ENCODE measurements at places on chromosomes 6 and 20.

GRCh38 chr6:166737261-166737660, 110.2 kb upstream of the RPS6KA2 start:
- no peak for DNase-seq

- DNase-seq, result no peak
These were observed 9.7 kb upstream of the CD83 start for GRCh38 chr6:14107711-14108494.

DNA sequence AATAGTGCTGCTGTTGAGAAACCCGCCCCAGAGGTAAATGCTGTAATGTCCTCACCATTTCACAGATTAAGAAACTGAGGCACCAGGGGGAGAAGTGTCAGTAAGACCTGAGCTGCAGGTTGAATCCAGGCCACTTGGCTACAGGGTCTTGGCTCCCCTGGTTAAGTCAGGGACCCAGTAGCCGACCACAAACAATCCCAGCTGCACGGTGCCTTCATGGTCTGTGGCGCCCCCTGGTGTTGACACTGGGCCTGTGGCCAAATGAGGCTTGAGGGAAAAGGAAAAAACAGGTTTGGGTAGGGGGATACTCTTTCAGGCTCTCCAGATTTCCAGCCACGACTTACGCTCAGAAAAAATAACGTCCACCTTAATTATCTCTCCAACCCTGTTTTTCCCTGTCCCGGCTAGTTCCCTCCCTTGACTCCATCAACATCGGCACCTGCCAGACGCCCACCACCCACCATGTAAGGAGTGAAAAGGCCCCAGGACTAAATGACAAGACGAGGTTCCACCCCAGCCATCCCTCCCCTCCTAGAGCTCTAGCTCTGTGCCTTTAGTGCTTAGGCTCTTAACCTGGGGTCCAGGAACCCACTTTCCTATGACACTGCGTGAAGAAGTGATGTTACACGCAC, 47.7 kb upstream of the POLR1H start:
- no peak for DNase-seq

DNA sequence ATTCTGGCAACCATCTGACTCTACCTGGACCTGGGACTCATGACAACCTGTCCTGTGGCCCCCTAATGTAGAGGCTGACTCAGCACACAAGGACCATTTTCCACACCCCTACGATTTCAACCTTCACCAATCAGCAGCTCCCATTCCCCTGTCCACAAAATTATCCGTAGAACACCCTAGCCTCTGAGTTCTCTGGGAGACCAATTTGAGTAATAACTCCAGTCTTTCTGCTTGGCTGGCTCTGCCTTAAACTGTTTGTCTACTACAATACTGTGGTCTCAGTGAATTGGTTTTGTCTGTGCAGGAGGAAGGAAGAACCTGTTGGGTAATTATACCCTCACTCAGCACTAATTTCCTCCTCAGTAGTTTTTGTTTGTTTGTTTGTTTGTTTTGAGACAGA, 99.3 kb upstream of the MRPS10 start:
- no peak for DNase-seq

DNA sequence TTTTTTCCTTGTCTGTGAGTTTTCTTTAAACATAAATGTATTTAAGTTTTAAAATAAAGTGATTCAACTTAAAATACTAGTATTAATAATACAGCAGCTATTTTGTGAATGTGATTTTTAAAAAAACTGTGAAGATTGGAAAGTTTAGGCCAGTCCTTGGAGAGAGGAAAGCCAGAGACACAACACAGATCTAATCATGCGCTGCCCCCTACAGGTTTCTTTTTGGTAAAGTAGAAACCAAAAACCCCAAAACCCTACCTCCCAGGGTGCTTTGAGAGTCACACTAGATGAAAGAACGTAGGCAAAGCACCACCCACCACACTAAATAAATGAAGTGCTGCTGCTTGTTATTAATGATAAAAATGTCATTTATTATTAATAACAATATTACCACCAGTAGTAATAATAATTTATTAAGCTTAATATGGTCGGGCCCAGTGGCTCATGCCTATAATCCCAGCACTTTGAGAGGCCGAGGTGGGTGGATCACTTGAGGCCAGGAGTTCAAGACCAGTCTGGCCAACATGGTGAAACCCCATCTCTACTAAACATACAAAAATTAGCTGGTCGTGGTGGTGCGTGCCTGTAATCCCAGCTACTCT, 33.7 kb downstream of the SLC9A8 start:
- DNase-seq, result peak; percentile 4

DNA sequence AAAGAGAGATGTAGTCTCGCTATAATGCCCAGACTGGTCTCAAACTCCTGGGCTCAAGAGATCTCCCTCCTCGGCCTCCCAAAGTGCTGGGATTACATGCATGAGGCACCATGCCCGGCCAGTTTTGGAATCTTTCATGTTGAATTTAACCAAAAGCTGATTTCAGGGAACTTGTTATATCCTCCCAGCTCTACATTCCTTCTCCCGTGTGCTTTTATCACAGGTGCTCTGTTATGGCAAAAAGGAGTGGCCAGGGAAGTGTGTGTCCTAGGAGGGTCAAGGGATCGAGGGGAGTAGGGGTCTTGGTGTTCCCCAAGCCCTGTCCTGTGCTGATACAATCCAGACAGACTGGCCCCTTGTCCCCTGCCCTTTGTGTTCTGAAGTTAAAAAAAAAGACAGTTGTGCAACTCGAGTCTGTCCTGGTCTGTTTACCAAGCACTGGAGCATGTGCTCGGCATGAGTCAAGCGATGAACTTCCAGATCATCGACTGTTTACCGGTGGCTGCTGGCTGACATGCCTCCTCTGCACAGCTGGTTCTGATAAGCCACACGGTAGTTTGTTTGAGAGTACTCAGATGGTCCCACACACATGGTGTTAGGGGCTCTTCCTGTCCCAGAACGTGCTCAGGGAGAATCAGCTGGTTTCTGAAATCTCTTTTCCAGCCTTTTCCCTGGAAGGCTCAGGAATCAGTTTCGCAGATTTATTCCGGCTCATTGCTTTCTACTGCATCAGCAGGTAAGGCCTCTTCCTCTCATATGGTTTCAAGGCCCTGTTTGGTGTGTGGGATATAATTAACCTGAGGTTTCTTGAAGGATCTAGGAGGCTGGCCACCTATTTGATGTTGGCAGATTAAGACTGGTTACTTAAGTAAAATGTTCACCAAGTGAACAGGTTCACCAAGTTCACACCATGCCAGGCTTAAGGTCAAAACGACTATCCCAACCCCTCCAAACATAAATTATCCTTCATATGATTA, 52.6 kb upstream of the NAA20 start:
- no peak for DNase-seq

DNA sequence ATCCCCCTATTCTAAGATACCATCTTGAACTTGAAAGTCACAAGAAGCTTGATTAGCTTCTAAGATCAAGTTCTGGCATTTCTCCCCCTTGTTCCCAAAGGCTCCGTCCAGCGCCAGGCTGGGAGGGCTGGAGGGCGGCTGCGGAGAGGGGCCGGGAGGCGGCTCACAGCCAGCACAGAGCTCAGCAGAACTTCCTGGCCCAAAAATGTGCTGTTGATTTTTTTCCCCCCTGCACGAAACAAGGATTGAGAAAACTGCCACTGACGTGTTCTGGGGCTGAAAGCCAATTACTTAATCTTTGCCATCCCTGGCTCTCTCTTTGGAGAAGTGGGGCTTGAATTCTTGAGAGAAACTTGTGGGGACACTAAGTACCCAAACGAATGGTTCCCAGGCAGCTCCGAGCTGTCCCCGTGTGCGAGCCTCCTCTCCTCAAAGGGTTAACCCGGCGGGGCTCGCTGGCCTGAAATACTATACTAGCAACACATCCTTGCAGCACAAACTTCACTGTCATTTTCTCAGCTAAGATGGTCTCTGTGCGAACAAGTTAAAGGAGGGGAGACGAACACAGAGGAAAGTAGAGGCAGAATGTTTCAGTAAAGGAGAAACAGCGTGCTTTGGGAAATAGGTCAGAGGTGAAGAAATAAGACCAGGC, 452 bp downstream of the TRAF3IP2 start:
- peak; percentile 17 for DNase-seq

DNA sequence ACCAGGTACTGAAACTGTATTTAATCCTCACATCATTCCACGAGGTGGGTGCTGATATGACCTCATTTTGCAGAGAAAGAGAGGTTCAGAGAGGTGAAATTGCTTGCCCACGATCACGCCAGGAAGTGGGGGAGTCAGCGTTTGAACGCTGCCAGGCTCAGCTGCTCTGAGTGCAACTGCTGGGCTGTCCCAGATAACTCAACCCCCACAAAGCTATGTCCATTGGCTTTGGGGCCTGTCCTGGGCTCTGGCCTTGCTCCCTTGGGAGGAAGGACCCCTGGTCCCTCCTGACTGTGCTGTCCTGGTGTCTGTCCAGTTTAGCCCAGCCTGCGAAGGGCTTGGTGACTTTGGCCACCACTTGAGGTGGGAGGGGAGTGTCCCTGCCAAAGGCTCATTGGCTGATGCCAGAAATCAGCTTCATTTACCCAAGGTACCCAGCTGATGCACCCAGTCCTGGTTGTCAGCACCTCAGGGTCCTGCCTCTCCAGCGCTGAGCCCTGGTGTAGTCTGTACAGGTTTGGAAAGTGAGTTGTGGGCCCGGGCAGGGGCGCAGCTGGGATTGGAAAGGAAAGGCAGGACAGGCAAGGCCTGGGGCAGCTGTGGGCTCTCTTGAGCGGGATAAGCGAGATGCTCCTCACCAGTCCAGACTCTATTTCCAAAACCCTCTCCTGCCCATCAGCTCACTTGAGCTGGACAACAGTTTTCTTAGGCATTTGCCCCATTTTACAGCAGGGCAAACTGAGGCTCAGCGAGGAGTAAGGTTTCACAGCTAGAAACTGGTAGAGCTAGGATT, 38.5 kb downstream of the SUN5 start:
- no peak for DNase-seq

- DNase-seq, result no peak
These were observed 36.9 kb upstream of the PLCB4 start for GRCh38 chr20:9031991-9032390.

DNA sequence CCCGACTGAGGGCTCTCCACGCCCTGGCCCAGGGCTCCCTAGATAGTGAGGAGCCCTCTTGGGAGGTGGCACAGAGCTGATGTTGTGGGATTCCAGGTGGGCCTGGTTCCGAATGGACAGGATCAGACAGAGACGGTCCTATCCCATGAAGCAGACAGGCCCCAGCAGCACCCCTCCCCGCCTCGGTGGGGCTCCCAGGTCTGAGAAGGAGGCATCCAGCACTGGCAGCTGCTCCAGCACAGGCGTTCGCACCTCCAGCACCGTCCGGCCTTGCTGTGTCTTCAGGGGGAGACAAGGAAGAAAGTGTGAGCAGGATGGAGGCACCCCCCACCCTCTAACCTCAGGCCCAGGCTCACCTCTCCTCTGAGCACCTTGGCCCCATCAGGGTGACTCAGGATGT, 28.7 kb downstream of the COL11A2 start:
- no peak for DNase-seq

DNA sequence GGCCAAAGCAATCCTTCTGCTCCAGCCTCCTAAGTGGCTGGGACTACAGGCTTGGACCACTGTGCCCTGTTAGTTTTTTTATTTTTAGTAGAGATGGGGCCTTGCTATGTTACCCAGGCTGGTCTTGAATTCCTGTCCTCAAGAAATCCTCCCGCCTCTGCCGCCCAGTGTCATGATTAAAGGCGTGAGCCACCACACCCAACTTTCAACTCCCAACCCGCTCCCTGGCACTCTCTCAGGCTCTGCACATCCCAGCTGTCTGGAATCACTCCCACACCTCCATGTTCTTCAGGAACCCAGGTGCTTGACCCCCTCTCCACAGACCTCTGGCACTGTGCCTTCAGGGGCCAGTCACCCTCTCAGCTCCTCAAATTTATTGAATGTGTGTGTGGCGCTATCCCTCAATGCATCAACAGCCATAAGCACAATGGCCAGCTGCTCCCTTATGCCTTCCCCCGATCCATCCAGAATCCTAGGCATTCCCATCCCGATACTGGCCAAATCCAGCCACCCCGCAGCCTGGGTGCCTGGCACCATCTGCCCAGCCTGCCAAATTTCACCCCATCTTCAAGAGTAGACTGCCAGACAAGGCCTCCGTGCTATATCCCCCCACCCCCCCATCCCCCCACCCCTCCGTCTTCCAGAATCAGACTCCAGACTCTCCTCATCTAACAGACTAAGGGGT, 647 bp upstream of the POU5F1 start:
- no peak for DNase-seq

- no peak for DNase-seq
These were observed 540.7 kb upstream of the BTBD3 start for GRCh38 chr20:11376998-11377397.

DNA sequence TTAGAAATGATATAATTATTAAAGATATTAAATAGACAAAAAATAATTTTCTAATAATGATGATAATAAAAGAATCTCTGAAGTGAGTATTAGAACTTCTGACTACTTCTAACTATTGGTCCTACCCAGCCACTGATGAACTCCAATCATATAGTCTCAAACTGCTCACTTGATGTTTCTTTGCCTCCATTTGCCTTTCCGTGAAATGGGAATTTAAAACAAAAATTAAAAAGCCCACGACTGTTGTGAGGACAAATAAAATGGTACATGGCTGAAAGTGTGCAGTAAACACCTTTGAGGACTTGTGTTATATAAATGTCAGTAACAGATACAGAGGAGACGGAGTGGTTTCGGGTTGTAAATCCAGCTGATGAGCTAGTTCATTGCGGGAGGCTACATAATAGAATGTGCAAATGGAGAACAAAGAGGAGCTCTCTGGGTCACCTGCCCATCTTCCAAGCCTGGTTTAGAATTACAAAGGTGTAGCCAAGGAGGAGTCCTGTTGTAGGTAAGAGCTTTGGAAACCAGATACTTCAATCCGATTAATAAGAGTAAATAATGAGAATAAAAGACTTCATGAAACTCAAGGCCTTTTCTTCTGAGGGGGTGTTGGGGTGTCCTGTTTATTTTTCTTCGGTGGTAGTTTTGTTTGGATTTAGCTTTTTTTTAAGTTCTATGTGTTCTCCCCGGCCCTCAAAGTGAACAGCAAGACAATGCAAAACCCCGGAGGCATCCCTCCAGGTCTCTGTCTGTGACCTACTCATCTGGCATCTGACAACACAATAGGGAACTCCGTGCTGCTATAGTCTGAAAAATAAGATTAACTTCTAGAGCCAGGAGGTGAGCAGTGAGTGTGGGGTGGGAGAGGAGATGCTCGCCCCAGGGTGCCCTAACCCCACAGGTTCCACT, 4.4 kb upstream of the PXDC1 start:
- DNase-seq, result no peak

DNA sequence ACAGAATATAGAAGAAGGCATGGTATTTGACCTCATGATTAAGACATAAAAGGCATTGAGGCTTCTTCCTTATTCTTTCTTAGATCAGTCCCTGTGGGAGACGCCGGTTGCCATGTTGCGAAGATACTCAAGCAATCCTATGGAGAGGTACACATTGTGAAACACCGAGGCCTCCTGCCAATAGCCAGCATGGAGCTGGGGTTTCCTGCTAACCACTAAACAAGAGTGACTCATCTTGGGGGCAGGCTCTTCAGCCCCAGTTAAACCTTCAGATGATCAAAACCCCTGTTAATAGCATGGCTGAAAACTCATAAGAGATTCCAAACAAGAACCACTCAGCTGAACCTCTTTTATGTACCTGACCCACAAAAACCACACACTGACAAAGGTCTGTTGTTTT, 478.8 kb downstream of the CD83 start:
- no peak for DNase-seq

GRCh38 chr6:136303516-136303915, 13.9 kb upstream of the BCLAF1 start:
- no peak for DNase-seq

Measured in nucleus accumbens (tissue), 56 donors.